ENCODE measurements at places on chromosomes 11 and 22.

DNA sequence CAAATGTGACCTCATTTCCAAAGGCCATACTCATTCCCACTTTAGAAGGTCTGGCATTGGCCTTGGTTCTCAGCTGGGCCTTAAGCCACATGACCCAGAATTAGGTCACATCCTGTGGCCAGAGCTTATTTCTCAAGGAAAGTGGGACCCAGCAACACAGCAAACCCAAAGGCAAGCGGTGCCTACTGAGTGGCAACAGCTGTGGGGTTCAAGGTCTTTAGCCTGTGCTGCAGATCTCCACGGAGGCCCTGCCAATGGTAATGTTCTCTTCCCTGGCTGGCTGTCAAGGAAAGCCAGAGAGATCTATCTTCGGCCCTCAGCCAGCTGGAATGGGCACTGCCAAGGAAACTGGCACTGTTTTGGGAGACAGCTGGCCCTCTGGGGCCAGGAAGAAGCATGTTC is 41.5 kb upstream of the TP53I11 start:
- peak; percentile 51 for DNase-seq

- DNase-seq = no peak
Measured at GRCh38 chr11:104049116-104049515, 12.7 kb downstream of the DDI1 start.

DNA sequence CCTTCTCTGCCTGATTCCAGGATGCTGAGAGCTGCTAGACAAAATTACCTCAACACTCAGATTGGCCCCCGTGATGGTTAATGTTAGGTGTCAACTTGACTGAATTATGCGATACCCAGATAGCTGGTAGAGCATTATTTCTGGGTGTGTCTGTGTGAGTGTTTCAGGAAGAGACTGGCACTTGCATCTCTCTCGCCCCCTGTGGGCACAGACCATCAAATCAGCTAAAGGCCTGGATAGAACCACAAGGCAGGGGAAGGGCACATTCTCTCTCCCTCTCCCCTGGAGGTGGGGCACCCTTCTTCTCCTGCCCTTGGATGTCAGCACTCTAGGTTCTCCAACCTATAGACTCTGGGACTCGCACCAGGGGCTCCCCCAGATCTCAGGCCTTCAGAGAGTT is 79.7 kb downstream of the KIRREL3 start:
- no peak for DNase-seq

GRCh38 chr11:104451197-104451893 is 287.4 kb upstream of the PDGFD start:
- no peak for DNase-seq

DNA sequence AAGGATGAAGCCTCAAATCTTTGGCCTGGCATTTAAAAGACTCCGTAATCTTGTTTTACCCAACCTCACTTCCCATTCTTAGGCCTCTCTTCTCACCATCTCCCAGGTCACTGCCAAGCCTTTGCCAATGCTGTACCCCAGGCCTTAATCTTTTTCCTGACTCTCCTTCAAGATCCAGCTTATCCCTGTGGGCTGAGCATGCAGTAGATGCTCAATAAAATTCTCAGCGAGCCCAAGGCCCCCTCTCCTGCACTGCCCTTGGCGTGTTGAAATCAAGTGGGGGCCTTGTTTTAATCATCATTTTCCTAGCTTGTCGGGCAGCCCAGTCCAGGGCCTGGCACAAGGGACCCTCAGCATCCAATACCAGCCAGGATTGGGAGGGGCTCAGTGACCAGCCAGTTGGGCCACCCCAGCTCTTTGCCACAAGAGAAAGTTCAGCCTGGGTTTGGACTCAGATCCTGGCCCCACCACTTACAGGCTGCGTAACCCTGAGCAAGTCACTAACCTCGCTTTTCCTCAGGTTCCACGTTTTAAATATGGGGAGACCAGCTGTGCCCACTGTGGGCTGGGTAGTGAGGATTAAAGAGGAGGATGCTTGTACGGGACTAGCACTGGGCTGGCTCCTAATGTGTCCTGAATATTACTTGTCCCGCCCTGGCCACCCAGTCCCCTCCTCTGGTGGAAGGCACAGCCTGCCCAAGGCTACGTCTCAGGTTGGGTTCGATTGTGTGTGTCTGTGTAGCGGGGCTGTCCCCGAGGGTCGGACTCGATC is 943 bp upstream of the YWHAH start:
- no peak for DNase-seq

DNA sequence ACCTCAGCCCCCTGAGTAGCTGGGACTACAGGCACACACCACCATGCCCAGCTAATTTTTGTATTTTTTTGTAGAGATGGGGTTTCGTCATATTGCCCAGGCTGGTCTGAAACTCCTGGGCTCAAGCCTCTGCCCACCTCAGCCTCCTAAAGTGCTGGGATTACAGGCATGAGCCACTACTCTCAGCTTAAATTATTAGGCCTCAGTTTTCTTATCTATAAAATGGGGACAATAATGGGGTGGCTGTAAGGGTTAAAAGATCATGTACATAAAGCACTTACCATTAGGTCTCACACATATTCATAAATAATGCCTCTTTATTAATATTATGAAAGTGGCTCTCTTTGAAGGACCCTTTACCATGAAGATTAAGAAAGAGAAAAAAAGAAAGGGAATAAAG is 31.5 kb upstream of the CKAP5 start:
- no peak for DNase-seq

GRCh38 chr22:50208939-50209892 is 8.4 kb downstream of the SELENOO start:
- DNase-seq = no peak

DNA sequence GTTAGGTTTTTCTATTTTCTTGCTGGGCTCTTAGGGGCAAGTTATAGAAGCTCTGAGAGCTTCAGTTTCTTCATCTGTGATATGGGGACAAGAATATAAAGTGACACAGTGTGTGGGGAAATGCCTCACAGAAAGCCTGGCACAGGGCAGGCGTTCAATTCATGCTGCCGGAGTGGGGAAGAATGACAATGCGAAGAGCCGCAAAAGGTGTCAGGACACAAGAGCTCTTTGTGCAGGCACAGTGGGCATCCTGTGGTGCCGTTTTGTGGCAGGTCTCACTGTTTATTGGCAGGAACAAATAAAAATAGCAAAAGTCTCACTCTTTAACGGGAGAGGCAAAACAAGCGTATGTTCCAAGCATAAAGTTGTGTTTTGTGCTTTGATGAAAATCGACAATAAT is 112.1 kb downstream of the TIMP3 start:
- DNase-seq = no peak

GRCh38 chr11:15993345-15993744 is 363.0 kb downstream of the SOX6 start:
- DNase-seq = no peak

Data from substantia nigra (tissue), 51 donors.